H4 (cell line): ENCODE measurements at places on chromosomes 1 and 21. TPM values are rescaled to one million over a fixed set of nuclear protein-coding genes. Genes with fewer than 3 reads are reported as not detected.

Gene IVL
- not detected in 2 replicates for total RNA-seq

Gene ADGRL4
- total RNA-seq: not detected in 2 replicates

Gene MNDA
- total RNA-seq: 0.39 TPM in 1 of 2 replicates, not detected in the other

Gene MRPL20
- total RNA-seq: 243 and 264 TPM in 2 replicates

Gene REN
- total RNA-seq: not detected in 2 replicates

Gene SPRR2A
- total RNA-seq: not detected in 2 replicates

Gene TMEM63A
- total RNA-seq: 4.0 and 6.8 TPM in 2 replicates

Gene CYP4A11
- total RNA-seq: not detected in 2 replicates

Gene KRTAP13-2
- not detected in 2 replicates for total RNA-seq

Gene FDPS
- total RNA-seq: 218 and 266 TPM in 2 replicates

Gene PDZK1
- not detected in 2 replicates for total RNA-seq

Gene CLDN14
- not detected in 2 replicates for total RNA-seq

Gene MDM4
- 3.6 and 5.9 TPM in 2 replicates for total RNA-seq

Gene PTPRC
- total RNA-seq: 0.14 TPM in 1 of 2 replicates, not detected in the other

DNA sequence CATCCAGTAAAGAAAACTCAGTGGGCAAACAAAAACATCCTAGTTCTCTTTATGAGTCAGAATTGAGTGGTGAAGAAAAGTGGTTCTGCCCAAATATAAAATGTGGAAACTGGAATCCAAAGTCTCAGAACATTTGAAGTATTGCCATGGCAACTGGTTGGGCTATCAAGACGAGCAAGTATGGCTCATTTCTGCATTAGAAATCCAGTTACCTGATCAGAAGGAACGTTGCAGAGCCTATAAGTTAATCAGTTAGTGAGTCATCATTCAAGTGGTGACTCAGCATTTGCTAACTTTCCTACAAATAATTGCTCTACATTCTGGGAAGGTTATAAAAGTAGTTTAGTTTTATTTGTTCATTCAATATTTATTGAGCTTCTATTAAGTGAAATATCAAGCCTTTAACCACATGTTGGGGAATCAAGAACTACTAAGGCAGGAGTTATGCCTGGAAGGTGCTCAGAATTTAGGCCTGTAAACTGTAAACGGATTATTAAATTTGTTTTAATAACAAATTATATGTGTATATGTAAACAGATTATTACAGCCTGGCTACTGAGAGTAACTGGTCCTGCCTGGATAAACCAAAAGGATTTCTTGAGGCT is 104.3 kb downstream of the PAPPA2 start:
- DNase-seq: peak; percentile 10

GRCh38 chr1:204258213-204259115 is 44.7 kb upstream of the GOLT1A start:
- peak; percentile 64 for DNase-seq

DNA sequence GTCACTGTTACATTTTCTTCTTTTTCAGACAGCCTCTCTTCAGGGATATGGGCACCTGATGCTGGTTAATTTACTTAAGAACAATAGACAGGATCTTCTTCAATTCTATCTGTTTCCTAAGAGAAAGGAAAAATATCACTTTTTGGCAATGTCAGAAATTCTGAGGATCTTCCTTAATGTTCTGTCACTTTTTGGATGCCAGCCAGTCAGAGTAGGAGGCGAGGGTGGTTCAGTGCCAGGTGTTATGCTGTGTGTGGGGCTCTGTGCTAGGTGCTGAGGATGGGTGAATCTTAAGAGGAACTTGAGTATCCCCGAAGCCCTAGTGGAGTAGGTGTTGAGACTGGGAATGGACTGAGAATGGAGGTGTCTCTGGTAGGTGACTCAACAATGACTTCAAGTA is 133.5 kb downstream of the UCK2 start:
- no peak for DNase-seq

- DNase-seq: no peak
These were observed 225.1 kb upstream of the TMEM51 start for GRCh38 chr1:14928412-14928811.

GRCh38 chr1:66445492-66446181 is 88.3 kb upstream of the SGIP1 start:
- no peak for DNase-seq

GRCh38 chr21:28152732-28153131 is 839.9 kb downstream of the LTN1 start:
- no peak for DNase-seq

- no peak for DNase-seq
These were observed 261.6 kb downstream of the CAMTA1 start for GRCh38 chr1:7046891-7047290.

- DNase-seq: no peak
These were observed 9.4 kb downstream of the PRDM16 start for GRCh38 chr1:3078430-3078861.

DNA sequence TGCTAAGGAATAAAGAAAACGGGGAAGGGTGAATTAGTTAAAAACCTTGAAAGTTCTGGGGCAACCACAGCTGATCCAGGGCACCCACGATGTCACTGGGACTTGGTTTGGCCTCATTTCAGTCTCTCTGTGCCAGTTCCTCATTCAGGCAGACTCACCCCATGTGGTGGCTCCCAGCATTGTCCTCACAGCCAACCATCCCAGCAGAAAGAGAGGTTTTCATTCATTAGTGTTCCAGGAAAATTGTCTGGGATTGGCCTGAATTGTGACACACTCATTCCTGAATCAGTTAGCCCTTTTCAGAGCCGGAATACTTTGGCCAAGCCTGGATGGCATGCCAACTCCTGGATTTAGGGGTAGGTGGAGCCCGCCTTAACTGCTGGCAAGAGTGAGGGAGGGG is 367.7 kb downstream of the PRDM2 start:
- DNase-seq: no peak

DNA sequence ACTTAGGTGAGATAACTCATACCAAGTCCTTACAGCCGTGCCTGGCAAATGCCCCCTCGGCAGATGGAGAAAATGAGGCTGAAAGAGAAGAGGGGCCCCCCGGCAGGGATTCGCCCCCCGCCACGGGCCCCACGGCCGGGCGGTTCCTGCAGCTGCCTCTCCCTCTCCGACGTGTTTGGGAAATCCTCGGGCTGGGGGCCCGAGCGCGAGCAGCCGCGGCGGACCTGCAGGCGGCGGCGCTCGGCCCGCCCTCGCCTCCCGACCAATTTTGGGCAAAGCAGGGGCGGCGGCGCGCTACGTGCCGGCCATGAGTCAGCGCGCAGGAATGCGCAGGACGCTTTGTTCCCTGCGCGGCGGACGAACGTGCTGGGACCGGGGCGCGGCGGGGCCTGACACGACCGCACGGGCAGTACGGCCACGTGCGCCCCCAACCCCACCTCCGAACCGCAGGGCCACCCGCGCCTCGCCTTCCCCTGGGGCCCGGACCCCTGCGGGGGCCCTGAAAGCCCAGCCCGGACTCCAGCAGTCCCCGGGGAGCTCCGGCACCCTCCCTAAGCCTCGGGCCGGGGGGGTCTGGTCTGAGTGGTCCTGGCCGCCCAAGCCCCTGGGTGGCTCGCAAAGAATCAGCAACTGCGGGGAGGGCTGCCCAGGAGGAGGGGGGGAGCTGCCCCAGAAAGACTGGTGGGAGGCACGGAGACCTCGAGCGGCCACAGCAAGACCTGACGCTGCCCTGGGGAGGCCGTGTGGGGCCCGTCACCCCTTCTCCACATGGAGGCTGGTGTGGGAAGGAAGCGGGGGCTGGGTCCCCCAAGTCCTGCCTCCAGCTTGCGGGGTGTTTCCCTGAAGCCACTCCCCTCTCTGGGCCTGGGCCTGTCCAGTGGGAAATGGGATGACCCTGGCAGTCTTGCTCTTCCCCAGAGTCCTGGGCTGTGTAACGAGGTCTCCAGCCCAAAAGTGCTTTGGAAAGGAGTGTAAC is 11.9 kb upstream of the EDN2 start:
- peak; percentile 92 for DNase-seq

DNA sequence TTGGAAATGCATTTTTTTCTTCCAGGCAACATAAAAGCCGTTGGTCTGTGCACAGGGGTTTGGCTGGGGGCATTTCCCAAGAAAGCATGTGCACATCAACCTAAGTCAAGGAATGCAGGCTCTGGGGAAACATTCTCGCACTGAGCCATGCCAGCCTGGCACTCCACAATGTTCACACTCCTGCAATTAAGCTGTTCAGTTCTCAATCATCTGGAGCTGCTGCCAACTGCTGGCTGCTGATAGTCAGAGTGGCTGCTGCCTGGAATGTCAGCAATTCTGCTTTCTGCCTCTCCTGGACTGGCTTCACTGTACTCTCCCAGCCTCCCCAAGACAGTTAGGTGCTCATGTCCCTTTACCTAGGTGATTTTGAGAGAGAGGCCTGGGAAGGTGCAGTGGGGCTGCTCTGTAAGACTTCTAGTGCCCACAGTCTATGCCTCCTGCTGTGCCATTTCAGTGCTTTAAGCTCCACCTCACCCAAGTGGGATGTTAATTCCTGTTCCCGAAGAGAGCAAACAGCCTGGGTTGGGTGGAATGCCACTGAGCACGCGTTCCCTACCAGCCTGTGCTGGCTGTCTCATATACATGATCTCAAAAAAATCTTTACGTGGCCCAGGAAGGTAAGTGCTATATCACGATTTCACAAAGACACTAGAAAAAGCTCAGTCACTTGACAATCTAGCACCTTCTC is 131.7 kb downstream of the BRINP2 start:
- DNase-seq: no peak

DNA sequence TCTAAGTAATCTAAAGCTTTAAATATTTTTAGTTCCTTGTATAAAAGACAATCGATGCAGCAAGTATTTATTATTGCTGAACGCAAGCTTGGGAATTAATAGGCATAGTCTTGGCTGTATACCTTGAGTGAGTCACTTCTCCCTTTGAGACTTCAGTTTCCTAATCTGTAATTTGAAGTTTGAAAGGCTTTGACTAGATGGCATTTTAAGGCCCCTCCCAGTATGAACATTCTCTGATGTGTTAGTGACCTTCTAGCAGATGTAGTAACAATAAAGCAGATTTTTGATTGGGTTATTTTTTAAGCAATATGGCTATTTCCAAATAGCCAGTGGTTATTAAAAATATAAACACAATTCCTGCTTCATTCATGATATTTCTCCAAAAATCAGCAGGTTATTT is 58.2 kb downstream of the DUSP10 start:
- no peak for DNase-seq

- no peak for DNase-seq
These were observed 4.8 kb upstream of the CHIA start for GRCh38 chr1:111285879-111286278.

- no peak for DNase-seq
These were observed 50.3 kb downstream of the ARHGEF16 start for GRCh38 chr1:3504822-3505153.

DNA sequence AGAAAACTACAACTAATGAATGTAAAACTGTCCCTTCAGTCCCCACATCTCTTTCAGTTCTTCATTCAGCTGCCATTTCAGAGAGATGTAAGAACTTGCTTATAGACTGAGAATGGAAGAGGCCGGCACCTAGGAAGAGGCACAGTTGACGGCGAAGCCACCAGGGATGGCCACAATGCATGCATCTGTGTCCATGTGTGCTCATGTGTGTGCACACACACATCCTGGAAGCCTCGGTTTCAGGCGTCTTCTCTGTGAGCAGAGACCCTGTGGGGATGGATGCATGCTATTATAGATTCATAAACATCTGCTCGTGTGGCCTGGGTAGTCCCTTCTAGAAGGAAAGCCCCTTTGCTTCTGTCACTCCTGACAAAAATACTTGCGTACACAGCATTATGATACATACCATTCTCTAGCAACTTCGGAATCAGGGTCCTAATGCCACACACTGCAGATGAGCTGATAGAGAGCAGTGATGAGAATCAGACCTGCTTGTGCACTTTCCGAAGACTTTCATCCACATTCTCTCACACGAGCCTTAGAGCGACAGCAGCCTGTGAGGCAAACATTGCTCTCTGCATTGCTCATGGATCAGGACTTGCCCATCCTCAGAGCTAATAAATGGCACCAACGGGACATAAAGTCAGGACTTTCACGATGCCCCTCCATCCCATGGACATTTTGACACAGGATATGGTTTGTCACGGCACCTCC is 12.4 kb upstream of the GPR61 start:
- no peak for DNase-seq

GRCh38 chr1:66237722-66238479 is 296.1 kb upstream of the SGIP1 start:
- no peak for DNase-seq

GRCh38 chr1:32221581-32221979 is 573 bp downstream of the TMEM234 start:
- DNase-seq: no peak

DNA sequence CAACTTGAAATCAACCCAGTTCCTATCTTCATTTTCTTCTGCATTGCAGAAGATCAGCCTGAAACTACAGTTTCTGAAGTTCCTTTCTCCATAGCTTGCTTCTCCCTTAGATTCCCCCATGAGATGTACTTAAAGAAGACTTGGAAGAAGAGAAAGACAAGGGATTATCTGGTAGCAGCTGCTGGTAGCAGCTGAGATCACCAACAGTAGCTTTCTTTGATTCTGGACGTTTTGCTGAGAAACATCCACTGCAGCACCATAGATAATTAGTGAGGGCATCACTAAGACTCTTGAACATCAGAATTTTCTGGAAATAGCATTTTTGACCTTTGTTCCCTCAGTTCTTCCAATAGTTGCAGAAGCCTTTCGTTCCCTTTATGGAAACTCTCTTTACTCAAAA is 465 bp upstream of the CFHR3 start:
- no peak for DNase-seq

- DNase-seq: no peak
These were observed 19.0 kb upstream of the AGO1 start for GRCh38 chr1:35863881-35864625.

- DNase-seq: peak; percentile 31
These were observed 354.0 kb upstream of the DUSP10 start for GRCh38 chr1:222095606-222096475.

GRCh38 chr1:117836069-117836468 is 93.4 kb downstream of the GDAP2 start:
- DNase-seq: no peak

DNA sequence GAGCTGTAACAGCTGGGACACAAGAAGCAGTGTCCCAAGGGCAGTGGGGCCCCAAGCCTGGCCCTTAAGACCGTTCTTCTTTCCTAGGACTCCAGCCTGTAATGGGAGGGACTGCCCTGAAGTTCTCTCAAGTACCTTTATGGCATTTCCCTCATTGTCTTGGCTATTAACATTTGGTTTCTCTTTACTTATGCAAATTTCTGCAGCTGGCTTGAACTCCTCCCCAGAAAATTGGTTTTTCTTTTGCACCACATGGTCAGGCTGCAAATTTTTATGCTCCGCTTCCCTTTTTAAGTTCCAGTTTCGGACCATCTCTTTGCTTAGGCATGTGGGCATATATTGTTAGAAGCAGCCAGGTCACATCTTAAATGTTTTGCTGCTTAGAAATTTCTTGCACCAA is 3.1 kb upstream of the MROH9 start:
- DNase-seq: no peak

GRCh38 chr1:12204140-12204539 is 25.7 kb upstream of the VPS13D start:
- no peak for DNase-seq
